ENCODE measurements at places on chromosomes 3 and 15. TPM values are rescaled to one million over a fixed set of nuclear protein-coding genes. Genes with fewer than 3 reads are reported as not detected.

Gene CHRNA7
- polyA plus RNA-seq, result 1.5 TPM

Gene CFAP20DC
- 1.2 TPM for polyA plus RNA-seq

Gene AHSG
- 0.28 TPM for polyA plus RNA-seq

Gene IMPG2
- polyA plus RNA-seq, result 1.4 TPM

Gene ILDR1
- 0.27 TPM for polyA plus RNA-seq

Gene ANKRD63
- 0.11 TPM for polyA plus RNA-seq

Gene PLCH1
- 0.39 TPM for polyA plus RNA-seq

Gene CERS3
- 4.0 TPM for polyA plus RNA-seq

Gene MYO5C
- polyA plus RNA-seq, result 6.0 TPM

Gene POTEB
- polyA plus RNA-seq, result not detected

Gene SLC24A1
- 6.0 TPM for polyA plus RNA-seq

Gene LIPC
- 0.27 TPM for polyA plus RNA-seq

Gene MCTP2
- polyA plus RNA-seq, result 0.44 TPM

Gene SPRED1
- 50.5 TPM for polyA plus RNA-seq

Gene RUVBL1
- polyA plus RNA-seq, result 34.2 TPM

GRCh38 chr15:63323798-63324563 lies 46.6 kb downstream of the APH1B start:
- DNase-seq, result peak; percentile 38

DNA sequence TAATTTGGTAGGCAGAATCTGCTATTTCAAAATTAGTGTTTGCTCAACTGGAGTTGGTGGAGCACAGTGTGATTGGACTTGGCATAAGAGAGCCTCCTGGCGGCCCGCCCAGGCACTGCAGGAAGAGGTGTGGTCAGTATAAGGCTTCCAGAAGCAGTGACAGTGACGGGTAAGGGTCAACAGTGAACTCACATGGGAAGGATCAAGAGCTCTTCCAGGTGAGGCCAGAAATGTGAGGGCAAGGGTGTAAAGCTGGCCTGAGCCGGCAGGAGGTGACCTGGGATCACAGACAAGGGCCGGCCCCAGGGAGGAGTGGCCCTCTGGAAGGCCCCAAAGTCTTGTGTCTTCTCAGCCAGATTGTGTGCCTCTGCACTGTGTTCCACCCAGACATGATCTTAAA lies 93.2 kb upstream of the RNF7 start:
- peak; percentile 37 for DNase-seq

DNA sequence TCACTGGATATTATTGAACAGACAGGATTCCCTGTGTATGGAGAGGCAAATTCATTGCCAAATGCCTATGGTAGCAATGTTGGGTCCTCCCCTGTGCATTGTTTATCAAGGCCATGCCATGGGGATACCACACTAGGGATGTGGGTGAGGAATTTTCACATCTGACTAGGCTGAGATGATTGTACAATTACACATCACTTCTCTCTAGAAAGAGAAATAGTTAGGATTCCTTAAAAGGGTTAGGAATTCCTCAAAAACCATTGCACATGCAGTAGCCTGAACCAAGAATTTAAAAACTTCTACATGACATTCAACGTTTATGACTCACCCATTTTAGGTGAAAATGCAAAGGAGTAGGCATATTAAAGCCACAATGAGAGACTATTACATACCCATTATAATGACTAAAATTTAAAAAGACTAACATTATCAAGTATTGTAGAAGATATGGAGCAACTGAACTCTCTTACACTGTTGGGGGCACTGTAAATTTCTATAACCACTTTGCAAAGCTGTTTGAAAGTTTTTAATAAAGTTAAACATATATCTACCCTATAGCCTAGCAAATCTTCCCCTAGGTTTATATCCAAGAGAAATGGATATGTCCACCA lies 175.9 kb downstream of the THRB start:
- no peak for DNase-seq

- no peak for DNase-seq
Observed at GRCh38 chr15:69091654-69092053, 68.8 kb upstream of the GLCE start.

DNA sequence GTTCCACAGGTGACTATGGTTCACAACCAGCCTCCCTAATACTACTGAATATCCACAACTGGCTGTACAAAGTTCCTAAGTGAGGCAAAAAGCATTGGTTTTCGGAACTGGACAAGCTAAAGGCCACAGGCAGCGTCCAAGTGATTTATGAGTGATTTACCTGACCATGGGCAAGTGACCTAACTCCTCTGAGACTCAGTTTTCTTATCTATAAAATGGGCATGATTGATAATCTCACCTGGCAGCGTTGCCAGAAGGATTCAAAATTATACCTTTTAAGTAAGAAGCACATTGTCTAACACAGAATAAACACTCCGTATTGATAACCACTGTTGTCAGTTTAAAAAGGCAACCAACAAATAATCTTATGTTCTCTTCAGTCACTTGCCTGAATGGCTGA lies 29.8 kb downstream of the ADAMTS9 start:
- DNase-seq, result no peak

- no peak for DNase-seq
Observed at GRCh38 chr15:73912030-73912596, 14.1 kb upstream of the LOXL1 start.

GRCh38 chr3:109071350-109072142 lies 46.4 kb downstream of the MORC1 start:
- DNase-seq, result peak; percentile 33

- DNase-seq, result no peak
Observed at GRCh38 chr3:41792806-41793205, 169.1 kb downstream of the ULK4 start.

GRCh38 chr3:141320399-141321108 lies 47.8 kb upstream of the ZBTB38 start:
- no peak for DNase-seq

GRCh38 chr3:115099134-115099985 lies 47.7 kb downstream of the ZBTB20 start:
- peak; percentile 28 for DNase-seq

DNA sequence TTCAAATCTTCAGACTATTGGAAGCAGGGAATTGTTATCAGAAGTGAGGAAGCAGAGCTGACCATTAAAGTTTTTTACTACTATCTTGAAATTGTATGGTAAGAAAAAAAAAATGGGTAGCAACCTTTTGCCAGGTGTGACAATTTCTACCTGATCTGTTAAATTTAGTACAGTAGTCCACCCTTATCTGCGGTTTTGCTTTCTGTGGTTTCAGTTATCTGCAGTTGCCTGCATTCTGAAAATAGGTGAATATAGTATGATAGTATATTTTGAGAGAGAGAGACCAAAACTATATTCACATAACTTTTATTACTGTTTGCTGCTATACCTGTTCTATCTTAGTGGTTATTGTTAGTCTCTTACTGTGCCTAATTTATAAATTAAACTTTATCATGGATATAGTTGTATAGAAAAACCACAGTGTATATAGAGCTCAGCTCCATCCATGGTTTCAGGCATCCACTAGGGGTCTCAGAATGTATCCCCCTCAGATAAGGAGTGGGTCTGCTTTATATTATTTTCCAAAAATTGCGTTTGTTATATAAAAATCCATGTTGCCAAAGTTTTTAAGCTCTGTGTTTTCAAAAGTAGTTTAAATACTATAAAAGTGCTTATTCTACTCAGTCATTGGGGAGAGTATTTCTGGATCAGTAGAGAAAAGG lies 69.9 kb downstream of the PTPRG start:
- no peak for DNase-seq

- no peak for DNase-seq
Observed at GRCh38 chr15:32817577-32817976, 99.8 kb downstream of the GREM1 start.

DNA sequence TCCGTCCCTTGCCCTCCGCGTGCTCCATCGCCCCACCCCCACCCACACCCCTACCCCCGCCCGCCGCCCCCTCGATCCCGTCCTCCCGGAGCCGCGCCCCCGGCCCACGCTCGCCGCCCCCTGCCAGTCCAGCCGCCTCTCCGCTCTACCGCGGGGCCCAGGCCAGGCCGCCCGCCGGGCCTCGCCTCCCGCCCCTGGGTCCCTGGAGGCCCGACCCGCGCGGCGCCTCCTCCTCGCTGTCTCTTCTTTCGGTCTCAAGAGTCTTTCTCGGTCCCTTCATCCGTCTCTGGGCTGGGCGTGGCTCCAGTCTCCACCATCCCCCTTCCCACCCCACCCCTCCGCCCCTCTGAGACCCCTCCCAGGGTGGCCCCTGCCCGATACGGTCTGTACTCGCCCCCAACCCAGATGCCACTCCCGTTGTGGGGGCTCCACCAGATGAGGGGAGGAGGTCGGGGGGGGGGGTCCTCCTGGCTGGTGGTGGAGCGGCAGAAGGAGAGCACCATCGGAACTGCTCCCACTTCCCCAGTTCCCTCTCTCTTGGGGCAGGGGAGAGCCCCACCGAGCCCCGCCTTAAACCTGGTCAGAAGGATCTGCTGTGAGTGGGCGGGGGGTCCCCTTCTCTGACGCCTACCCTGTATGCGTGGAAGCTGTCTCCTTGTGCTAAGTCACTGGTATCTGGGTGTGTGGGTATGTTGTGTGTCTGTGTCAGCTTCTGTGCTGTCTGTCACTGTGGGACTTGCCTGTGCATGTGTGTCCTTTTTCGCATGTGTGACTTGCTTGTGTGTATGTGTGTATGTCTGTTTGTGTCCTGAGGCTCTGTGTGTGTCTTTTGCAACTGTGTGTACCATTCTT lies 1.0 kb downstream of the PRKCD start:
- DNase-seq, result peak; percentile 54

DNA sequence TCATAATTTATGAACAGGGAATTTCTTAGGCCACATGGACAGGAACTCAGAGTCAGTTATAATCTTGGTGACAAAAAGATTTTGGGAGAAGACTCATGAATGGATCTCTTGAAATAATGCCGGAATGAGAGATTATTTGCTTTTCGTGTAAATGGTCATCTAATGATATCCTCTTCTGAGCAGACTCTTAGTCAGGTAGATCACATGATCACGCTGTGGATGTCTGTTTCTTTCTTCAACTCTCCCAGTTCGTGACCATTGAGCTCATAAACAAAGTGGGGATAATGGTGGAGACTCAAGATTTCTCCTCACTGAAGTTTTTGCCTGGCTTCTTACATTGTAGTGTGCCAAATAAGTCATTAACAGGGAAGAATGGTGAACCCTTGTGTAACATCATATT lies 133.1 kb upstream of the CBLB start:
- no peak for DNase-seq

DNA sequence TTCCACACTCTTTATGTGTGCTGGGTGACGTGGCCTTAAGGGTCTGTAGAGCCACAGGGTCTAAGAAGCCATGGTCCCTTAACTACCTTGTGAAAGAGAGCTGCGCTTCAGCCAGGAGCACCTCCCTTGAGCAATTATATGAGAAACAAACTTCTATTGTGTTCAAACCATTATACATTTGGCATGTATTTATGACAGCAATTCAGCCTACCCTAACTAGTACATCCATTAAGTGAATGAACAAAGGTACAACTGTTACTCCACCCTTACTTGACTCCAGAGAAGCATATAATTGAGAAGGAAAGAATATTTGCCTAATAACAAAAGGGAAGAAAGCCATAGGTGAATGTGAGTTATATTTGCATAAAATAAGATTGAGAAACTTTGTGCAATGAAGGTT lies 69.8 kb upstream of the BOC start:
- no peak for DNase-seq

DNA sequence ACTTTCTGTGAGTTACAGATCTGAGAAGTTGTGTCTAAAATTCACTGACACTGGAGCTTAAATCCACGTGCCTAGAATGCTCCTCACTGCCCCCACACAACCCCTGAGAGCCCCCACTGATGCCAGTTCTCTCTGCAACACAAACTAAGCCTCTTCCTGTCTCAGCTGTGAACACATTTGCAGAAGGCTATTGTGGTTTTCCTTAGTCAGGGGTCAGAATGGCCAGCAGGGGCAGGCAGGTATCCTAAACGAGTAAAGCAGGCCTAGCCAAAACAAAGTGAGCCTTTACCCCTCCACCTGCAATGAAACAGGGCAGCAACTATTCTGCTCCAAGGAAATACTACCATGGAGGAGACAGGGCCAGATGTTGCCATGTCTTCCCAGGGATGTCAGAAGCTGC lies 78.6 kb downstream of the FHIT start:
- DNase-seq, result no peak

- DNase-seq, result peak; percentile 73
Observed at GRCh38 chr15:41022487-41023090, 69.3 kb downstream of the CHAC1 start.

- DNase-seq, result peak; percentile 71
Observed at GRCh38 chr3:83941990-83942745, 1016.6 kb upstream of the CADM2 start.

DNA sequence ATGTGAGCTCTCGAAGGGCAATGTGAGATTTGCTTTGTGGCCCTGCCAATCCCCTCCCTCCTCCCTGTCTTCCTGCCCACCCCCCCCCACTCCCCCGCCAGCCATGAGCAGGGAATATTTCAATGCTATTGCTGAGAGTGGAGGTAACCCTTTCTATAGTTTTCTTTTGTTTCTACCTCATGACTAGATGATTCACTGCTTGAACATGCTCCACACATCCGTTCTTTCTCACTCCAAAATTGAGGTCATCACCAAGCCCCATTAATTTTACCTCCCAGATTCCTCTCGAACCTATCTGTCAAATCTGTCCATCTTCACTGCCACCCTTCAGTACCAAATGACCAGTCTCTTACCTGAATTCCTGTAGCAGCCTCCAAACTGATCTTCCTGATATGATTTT lies 12.2 kb downstream of the ZNF774 start:
- no peak for DNase-seq

DNA sequence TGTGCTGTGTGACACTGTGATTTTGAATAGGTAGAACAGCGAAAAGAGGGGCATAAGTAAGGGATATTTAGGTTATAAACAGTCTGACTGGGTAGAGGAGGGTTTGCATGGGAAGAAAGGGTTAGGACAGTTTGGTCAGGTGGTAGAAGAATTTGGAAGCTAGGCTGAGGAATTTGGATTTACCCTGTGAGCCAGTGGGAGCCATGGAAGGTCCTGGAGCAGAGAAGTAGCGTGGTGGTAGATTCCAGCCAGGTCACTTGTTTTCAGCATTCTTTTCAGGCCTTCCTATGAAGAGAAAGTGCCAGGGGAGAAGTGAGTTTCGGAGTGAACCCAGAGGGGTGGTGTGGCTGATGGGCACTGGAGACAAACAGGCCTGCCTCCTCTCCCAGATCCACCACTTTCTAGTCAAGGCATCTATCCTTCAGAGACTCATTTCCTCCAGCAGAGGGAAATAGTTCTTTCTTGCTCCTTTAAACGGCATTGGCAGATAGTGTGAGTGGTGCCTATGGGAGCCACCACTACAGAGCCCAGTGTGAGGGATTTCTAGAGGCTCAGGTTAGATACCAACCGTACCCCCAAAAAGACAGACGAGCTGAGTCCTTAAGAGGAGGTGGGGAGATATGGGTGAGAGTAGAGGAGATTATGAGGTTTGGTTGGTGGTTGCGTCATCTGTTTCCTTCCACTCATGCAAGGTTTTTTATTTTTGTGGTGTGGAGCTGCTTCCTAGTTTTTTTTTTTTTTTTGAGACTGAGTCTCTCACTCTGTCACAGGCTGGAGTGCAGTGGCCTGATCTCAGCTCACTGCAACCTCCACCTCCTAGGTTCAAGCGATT lies 21.2 kb downstream of the PXK start:
- no peak for DNase-seq

- DNase-seq, result no peak
Observed at GRCh38 chr3:127090218-127091160, 102.4 kb upstream of the PRR23E start.
